ENCODE measurements at places on chromosomes 5 and 9.

DNA sequence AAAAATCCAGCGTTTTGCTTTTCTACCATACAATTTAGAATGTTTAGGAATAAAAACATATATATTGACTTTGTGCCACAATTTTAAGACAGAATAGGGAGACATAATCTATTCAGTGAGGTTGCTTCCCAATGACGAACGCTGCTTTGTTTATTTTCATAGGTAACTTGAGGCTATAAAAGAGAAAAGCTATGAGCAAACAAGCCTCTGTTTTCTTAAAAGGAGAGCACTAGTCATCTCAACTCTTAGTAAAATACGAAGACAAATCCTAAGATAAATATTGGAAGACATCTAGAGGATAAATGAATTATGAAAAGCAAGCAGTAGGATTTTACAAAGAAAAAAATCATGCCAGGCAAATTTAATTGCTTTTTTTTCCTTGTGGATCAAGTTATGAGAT lies 363.6 kb downstream of the ANXA1 start:
- DNase-seq, result no peak

DNA sequence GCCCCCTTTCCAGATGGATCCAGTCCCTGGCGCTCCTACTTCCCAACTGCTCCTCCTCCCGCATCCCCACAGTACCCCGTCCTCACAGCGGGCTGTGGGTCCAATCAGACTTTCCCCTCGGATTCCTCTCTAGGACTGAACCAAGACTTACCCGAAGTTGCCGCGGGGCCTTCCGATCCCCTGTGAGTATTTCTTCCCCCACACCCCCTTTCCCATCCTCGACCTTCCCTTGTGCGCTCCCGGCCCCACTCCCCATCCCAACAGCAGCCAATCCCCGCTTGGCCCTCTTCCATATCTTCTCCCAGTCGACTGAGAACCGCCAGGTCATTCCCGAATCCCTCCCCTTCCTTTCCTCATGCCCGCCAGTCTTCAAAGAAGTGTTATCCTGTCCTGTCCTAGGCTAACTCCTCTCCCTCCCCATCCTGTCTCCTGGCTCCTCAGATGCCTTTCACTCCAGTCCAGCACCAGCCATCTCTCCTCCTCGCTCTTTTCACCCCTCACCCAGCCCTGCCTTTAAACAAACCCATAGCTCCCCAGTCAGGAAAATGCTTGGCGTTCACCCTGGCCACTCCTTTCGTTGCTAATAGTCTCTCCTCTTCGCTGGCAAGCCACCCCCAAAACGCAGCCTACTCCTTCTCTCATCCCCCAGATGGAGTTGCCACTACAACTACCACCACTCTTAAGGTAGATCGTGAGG lies 646 bp downstream of the SWI5 start:
- DNase-seq, result no peak

DNA sequence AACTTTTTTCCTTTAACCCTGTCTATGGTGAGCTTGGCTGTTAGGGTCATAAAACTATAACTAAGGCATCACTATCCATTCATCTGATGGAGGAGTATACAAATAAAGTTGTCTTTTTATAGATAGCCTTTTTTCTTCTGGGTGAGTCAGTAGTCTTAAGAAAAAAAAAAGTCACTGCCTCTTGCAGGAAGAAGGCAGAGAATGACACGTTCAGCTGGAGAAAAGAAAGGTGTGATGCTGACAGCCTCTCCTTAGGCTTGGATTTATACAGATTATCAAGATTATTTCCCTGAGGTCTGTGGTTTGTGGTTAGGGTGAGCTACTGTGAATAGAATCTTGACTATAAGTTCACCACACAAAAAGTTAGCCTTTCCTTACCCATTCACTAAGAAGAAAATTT lies 23.0 kb downstream of the EPB41L4B start:
- DNase-seq, result no peak

DNA sequence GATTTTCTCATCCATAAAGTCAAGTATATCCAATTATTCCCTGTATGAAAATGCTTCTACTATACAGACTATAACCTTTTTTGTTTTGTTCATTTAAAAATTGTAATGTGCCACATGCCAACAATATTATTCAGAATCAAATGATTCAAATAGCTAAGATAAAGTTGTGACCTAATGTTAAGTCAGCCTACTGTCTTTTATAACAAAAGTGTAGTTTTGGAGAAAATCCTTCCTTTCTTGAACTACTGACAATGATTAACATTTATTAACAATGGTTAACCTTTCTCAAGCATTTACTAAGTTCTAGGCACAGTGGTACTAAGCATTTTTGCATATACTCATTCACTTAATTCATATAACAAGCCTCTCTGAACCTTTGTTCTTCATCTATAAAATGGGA lies 25.0 kb downstream of the CSF2 start:
- no peak for DNase-seq

DNA sequence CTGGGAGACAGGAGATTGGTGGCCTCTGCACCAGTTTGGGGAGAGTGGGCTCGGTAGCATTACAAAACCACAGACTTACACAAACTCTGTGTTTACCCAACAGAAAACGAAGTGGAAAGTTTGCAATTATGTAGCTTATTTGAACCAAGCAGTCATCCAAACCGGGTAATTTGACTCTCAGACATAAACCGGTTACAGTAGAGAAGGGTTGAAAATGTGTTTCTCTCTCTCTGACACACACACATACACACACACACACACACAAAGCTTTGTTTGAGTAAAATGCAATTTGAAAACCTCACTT lies 97.1 kb upstream of the ZNF608 start:
- DNase-seq, result peak; percentile 38

DNA sequence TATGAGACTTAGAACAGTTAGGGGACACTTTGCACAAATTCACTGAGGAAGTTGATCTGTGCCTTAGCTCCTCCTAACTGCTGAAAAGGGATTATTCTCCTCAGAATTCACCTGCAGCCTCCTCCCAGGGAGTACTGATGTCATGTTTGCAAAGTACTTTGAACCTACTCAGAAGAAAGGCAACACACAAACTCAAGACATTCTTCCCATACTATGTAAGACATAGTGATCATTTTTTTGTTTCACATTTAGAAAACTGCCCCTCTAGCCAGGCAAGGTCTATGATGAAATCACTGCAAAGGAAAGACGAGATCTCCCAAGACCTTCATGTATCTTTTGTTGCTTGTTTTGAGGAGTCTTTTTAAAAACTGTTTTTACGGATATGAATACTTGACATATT lies 10.6 kb upstream of the VLDLR start:
- DNase-seq, result no peak

DNA sequence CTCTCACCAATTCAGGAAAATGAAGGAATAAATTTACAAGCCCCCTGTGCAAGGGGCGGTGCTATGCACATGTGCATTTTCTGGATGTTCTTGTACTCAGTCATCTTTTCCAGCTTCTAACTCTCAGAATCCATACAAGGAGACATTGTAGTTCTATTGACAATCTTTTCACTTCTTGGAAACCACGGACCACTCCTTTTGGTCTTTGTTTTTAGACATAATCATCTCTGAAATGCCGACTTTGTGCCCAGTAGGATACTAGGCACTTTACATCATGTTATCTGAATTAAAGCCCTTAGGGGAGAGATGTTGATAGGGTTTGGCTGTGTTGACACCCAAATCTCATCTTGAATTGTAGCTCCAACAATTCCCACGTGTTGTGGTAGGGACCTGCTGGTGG lies 322.6 kb upstream of the WWC1 start:
- DNase-seq, result no peak

DNA sequence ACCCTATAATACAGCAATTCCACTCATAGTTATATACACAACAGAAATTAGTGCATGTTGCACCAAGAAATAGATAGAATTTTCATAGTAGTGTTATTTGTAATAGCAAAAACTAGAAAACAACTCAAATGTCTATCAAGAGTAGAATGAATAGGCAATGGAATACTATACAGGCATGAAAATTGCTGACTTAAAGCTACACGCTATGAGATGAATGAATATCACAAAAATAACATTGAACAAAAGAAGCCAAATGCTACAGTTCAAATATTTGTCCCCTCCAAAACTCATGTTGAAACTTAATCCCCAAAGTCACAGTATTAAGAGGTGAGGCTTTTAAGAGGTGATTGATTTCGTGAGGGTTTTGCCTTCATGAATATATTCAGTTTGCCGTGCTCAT lies 215.1 kb downstream of the FRMD3 start:
- DNase-seq, result no peak

DNA sequence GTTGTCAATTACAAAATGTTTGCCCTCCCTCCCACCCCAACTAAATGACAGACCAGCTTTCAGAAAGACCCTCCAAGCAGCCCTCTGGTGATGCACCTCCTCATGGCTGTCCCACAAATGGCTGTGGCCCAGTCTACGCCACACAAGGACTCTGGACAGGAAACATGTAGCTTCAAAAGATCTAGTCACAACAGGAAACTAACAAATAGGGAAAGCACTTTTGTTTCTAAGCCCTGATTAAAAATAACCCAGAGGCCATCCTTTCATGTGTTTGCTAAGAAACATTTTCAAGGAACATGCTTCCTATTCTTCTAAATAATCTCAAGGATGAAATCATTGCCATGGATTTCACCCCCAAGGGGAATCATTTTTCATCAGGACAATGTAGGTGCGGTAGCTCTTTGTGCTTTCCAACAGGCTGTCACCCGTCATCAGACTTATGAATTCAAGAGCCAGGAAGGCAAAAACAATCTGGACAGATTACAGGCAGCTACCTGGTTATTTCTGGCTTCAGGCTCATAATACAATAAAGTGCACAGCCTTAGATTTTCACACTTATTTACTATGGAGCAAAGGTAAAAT lies 20.1 kb downstream of the PCSK1 start:
- no peak for DNase-seq

- no peak for DNase-seq
Measured at GRCh38 chr5:176650354-176650884, 3.1 kb downstream of the TSPAN17 start.

DNA sequence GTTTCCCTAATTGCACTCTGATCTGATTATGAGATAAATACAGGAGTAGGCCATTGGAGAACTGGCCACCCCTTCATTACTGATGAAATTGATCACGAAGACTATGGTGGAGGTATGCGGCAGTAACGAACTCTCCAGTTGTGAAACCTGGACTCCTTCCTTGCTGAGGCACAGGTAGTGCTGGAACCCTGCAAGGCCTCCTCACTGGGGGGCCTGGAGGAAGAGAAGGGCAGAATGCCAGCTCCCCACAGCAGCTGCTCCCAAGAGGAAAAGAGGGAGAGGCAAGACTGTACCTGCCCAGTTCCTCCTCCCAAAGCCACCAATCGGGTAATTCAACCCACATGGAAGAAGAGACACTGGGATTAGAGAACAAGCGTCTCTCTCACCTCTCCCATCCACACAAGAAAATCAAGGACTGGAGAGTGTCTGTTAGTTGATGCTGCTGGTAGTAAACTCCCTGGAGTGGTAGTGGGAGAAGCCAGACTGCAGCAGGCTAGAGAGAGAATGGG lies 19.1 kb upstream of the TRIO start:
- DNase-seq, result no peak

- DNase-seq, result no peak
Measured at GRCh38 chr9:131628459-131629225, 83.3 kb downstream of the PRRT1B start.

DNA sequence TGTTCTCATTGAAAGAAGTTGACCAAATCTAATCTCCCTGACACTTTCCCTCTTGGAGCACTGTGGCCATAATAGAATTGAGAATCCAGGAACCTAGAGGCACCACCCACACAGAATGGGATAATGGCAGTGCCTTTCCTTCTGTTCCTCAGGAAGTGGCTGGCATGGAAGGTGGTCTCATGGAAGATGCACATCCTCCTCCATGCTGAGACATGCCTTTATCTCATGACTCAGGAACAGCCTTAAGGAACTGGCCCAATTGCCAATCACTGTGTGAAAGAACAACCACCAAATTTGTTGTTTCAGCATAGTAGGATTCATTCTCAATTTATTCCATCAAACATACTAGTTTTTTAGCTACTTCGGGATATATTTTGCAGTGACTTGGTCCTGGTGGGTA lies 137.5 kb upstream of the RASGRF2 start:
- no peak for DNase-seq

- no peak for DNase-seq
Measured at GRCh38 chr5:57033103-57033502, 81.2 kb upstream of the MIER3 start.

GRCh38 chr5:124658867-124659557 lies 87.4 kb downstream of the ZNF608 start:
- DNase-seq, result peak; percentile 66

DNA sequence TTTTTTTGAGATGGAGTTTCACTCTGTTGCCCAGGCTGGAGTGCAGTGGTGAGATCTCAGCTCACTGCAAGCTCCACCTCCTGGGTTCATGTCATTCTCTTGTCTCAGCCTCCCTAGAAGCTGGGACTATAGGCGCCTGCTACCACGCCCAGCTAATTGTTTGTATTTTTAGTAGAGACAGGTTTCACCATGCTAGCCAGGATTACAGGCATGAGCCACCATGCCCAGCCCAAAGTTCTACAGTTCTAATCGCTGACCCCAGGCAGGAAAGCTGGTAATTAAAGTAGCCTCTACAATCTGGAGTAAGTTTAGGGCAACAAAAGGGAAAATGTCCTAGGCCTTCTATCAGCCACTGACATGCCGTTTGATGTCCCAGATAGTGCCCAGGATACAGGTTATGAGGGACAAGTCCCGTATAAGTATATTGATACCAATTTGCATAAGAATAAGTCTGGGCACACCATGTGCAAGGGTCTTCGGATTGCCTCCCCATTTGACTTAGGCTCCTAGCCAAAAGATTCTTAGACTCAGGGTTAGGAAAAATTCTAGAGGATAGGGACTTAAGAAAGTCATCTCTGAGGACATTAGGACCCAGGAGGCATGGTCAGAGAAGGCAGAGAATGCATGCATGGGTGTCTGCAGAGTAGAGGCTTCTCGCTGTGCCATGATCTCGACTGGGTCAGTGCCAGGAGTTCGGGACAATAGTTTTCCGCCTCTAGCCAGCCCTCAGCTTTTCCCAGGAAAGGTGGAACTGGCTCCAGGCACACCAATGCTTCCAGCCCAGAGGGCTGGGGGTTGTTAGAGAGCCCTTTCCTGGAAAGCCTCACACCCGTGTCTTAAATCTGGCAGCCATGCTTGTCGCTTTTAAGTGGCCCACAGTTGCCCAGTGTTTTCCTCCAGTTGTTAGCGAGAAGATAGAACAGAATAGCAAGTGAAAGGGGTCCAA lies 1111.1 kb downstream of the TAF11L14 start:
- DNase-seq, result peak; percentile 16

DNA sequence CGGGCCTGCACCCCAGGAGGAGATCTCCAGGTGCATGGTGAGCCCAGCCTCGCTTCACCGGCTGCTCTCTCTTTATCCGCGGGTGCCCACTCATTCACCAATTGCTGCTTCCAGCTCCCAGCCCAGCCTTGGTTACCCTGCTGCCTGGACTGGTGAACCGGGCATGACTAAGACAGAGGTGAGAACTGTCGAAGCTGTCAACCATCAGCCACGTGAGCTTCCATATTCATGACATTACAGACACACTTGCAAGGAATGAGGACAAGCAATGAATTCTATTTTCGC lies 220.5 kb downstream of the ROR2 start:
- DNase-seq, result no peak

- DNase-seq, result no peak
Measured at GRCh38 chr9:16247188-16247875, 623.1 kb downstream of the BNC2 start.
